ENCODE measurements at places on chromosomes 5 and 9.

GRCh38 chr5:108028412-108028811 lies 353.5 kb downstream of the FBXL17 start:
- DNase-seq = no peak

- DNase-seq = no peak
These were observed 55.3 kb upstream of the SLCO6A1 start for GRCh38 chr5:102554082-102554481.

- DNase-seq = no peak
These were observed 13.6 kb upstream of the ERMP1 start for GRCh38 chr9:5846501-5846921.

DNA sequence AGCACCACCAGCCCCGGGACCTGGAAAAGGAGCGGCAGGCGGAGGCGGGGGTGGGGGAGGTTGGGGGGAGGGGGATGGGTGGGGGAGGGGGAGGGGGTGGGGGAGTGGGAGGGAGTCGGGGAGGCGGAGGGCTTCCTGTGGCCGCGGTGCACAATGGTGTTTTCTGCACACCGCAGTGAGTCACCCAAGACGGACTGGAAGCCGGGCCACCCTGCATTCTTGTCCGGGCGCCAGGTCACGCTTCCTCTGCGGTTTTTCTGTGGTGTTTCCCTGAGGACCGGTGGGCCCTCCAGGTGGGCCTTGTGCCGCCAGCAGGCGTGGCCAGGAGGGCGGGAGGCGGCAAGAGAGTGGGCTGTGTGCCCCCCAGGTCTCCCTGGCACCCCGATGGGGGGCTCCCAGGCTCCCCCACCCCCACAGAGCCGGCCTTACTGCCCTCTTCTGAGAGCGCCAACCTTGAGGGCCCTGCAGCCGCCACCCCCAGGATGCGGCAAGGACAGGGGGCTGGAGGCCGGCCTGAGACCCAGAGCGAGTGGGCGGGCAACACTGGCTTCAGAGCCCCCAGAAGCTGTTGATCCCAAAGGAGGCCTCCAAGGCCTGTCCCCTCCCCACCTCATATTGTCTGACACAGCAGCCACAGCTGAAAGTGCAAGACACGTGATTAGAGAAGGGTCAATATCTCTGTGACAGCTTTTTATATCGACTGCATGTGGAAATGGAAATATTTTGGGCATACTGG lies 11.1 kb downstream of the EXD3 start:
- DNase-seq = no peak

DNA sequence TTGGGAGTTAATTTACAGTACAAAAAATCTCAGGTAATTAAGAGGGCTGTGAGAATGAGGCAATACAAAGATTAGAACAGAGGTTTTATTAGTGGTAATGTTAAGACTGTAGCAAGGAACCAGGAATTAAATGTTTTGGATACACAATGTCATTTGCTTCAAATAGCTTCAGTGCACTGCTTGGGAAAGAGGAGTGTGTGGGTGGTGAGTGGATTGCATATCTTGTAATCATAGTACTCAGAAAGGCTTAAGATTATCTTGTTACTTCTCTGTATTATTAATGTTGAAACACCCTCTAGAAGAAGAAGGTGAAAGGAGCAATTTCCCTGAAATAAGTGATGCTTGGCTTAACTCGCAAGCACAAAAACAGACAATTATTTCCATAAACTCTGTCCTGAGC lies 21.0 kb upstream of the TBCA start:
- DNase-seq = no peak

DNA sequence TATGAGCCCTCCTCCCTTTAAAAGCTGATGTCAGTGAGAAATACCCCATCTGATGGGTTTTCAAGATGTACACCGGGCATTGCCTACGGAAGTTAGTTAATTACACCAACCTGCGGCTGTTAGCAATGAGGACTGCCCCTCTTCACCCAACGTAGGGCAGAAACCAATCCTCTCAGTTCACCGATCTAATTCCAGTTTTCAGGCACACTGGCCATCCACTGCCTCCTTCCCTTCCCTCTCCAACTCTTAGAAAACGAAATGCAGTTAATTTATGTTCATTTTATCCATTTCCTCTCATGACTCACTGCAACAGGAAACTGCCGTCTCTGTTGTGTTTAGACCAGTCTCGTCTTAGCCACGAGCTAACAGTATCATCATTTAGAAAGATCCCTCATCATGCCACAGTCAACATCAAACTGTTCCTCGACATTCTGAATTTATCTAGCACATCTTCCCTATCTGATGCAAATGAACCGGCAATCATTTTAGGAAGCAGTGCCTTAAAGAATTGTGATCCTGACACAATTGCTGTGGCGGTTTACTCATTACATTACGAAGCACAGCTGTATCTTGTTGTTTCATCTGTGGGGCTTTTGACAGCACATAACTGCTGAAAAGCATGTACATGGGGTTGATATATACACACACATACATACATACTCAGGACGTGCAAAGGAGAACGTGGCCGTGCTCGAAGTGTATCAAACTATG lies 168.6 kb downstream of the EFNA5 start:
- DNase-seq = no peak

DNA sequence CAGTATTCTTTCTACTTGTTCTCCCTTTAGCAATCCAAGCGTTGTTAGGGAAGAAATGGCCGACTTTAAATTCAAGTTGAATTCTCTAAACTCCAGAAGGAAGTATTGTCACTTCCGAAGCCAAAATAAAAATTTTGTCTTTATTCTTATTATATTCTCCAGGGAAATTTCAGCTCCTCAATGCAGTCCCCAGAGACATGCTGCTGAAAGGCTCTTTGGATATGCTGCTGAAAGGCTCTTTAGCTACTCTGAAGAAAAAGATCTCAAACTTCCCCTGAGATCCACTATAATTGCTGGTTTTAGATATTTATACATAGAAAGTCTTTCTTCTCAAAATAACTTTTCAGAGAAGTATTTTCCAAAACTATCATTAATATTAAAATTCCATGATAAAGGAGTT lies 92.3 kb upstream of the PARP8 start:
- DNase-seq = no peak

- DNase-seq = no peak
These were observed 20.9 kb upstream of the RFK start for GRCh38 chr9:76415154-76415553.

DNA sequence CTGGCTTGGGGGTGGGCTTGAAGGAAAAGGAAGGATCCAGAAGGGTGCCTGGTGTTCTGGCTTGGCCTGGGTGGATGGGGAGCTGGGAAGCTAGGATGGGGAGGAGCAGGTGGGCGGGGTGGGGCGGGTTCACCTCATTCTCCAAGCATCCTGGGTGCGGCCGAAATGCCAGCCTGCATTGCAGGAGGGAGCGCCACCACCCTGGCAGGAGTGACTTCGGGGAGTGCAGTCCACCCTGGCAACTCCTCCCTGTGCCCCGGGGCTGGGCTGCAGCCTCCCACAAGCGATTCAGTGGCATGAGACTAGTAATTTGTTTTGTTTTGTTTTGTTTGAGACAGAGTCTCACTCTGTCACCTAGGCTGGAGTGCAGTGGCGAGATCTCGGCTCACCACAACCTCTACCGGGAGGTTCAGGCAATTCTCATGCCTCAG lies 5.5 kb downstream of the TTC16 start:
- no peak for DNase-seq

DNA sequence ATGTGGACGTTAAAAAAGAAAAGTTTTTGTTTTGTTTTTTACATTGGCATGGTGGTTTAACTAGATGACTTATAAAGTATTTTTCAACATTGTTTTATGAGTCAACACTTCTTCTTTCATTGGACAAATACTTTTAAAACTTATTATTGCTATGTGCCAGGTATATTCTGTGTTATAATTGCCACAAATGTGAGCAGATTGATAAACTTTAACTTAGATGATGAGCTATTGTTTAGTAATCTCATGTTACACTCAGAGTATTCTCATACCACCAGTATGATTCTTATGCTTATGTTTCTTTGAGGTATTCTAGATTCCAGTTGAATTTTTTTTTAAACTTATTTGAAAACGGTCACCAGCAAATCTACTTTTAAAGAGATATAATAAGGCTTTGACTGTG lies 60.3 kb downstream of the RASA1 start:
- no peak for DNase-seq

DNA sequence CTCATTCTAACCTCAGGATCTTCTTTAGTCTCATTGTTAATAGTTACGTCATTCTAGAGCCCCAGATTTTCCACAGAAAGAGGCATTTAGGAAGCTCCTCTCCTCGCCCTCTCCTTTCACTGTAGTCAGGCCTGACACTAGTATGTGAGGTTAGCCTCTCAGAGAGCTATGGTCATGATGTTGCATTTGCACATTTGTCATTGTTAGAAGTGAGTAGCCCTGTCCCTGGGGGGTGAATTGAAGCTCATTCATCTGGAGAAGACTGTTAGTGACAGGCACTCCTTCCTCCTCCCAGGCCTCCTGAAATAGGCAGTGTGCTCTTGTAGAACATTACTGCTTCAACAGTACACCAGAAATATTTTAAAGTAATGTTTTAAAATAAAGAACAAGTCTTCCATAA lies 26.6 kb upstream of the LRRTM2 start:
- no peak for DNase-seq

DNA sequence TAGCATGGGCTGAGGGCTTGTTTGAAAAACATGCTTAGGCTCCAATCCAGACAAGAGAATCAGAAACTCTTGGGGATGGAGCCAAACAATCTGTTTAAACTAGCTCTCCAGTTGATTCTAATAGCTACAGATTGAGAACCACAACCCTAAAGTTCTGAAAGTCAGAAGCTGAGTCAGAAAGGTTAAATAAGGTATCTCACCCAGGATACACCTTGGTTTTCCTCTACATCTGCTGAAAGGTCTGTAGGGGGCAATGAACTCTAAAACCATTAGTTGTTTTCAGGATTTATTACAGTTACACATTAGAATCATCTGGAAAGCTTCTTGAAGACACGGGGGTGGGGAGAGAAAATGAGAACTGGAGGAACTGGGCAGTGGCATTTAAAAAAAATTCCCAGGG lies 5.7 kb downstream of the GFM2 start:
- no peak for DNase-seq

- no peak for DNase-seq
These were observed 387.9 kb upstream of the MEF2C start for GRCh38 chr5:89270901-89271300.

- no peak for DNase-seq
These were observed 18.7 kb upstream of the GRPEL2 start for GRCh38 chr5:149326611-149327010.

- no peak for DNase-seq
These were observed 51.2 kb upstream of the BARHL1 start for GRCh38 chr9:132531195-132531594.

GRCh38 chr9:81804306-81804705 lies 115.0 kb upstream of the TLE1 start:
- DNase-seq = no peak

- DNase-seq = no peak
These were observed 8.0 kb downstream of the TAF1L start for GRCh38 chr9:32627394-32627954.

- no peak for DNase-seq
These were observed 108.2 kb downstream of the UBE2R2 start for GRCh38 chr9:33924978-33925797.

- no peak for DNase-seq
These were observed 149.6 kb upstream of the ATP10B start for GRCh38 chr5:161001604-161002003.

DNA sequence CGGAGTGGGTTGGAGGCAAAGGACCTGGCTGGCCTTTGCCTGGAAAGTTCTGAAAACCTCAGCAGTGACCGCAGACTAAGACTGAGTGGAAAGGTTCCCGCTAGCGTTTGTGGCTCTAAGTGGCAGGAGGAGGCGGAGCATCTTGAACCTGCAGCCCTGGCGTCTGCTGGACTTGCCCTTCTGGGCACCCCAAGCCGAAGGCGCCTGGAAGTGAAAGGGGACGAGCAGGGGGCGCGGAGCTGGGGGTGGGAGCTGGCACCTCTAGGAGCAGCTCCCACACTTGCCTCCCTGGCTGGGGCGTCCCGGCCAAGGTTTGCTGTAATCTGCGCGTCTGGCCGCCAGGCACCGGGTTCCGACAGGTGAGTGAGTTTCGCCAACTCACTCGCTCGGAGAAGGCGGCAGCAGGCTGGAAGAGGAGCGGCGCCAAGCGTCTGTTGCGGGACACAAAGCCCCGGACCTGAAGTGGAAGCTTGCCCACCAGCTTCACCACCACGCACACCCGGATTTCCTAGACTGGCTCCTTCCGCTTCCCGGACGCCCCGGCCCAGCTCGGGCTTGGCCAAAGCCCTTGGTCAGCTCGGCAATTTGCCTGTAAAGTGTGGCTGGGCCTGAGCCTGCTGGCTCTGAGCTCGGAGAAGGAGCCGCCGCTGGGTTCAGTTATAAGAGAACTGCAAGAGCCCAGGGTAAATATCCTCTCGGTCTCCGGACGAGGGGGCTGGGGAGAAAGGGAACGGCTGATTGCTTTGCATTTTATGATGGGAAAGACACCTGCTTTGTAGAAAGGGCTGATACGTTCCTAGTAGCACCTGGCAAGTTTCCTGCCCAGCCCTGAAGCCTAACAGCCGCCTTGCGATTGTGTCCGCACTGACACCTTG lies at the start of gene GNA14:
Gene GNA14 (minus strand): TSS at position 89 of the 875 bp plus-strand sequence. CDS start 529 bp downstream, outside the sequence.
- no peak for DNase-seq

DNA sequence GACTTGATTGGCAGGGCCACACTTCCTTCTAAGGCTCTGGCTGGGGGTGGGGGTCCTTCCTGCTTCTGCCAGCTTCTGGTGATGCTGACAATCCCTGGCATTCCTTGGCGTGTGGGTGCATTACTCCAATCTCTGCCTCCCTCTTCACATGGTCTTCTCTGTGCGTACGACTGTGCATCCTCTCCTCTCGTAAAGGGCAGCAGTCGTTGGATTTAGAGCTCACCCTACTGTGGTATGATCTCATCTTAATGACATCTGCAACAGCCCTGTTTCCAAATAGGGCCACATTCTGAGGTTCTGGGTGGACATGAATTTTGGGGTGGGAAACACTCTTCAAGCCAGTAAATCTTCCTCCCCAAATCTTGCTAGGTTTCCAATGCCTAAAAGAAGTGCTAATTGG lies 36.8 kb downstream of the ROPN1L start:
- DNase-seq = no peak

DNA sequence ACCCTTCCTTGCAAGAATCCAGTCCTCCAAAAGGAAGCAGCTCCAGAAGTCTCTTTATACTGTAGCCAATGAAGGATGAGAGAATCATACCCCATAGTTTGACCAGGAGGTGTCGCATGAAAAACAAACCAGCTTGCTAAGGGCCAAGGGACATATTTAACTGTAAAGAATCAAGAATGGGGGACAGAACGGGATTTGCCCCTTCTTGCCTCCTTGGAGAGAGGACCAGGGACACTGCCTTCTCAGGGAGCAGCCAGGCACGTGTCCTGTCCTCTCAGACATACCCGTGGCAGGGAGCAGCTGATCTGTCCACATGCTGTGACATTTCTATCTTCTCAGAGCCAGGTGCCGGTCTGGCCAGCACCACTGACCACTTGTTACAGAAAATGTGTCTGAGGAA lies 11.7 kb downstream of the PRUNE2 start:
- DNase-seq = no peak

GRCh38 chr5:89300426-89300970 lies 417.5 kb upstream of the MEF2C start:
- DNase-seq = no peak
